ENCODE measurements at places on chromosomes 5 and 9.

DNA sequence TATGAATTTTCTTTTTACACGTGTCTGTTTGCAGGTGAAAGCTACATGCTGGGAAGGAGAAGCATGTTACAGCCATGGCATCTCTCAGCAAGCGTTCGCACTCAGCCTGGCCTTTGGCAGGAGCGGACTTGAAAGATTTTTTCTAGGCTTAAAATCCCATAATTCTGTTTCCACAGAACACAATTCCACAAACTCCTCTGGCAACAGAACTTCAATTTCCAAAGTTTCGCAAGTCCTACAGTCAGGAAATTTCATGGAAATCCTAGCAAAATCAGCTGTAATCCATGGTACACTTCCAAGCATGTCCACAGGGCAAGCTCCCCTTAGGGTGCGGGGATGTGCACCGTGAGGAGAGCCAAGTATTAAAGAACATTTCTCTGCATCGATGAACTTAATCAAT lies 35.9 kb downstream of the SUB1 start:
- DNase-seq: no peak

- DNase-seq: no peak
Measured at GRCh38 chr5:176731506-176732160, 78.7 kb upstream of the UNC5A start.

GRCh38 chr5:51399643-51400006 lies 16.4 kb downstream of the ISL1 start:
- DNase-seq: no peak

DNA sequence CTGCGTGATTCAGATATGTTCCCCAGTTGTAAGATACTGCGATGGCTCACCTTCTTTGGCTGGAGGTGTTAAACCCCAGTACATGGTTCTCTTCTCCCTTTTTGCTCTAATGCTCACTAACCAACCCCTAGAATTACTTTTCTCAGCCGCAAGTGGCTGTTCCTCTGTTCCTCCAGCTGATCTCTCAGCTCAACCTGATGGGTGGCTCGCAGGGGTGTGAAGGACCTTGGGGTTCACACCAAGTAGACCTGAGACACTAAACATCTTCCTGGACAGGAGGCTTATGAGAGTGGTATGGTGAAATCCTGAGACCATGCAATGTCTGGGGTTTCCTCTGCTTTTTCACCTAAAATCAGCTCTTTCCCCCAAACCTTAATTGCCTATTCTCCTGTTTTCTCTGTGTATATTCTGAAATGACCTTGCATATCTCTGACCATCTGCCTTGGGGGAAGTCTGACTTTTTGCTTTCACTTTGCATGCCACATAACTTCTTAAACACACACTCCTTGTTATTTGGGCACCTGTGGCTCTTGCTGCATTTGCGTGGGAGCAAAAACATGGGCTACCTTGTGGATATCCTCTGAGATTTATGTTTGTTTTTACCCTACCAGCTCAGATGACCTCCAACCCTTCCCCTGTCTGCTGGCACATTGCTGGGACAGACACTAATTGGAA lies 15.9 kb upstream of the IFNA14 start:
- DNase-seq: no peak

GRCh38 chr5:157348049-157348400 lies 82.1 kb downstream of the CYFIP2 start:
- DNase-seq: no peak

- no peak for DNase-seq
Measured at GRCh38 chr5:72518001-72518683, 10.9 kb upstream of the ZNF366 start.

DNA sequence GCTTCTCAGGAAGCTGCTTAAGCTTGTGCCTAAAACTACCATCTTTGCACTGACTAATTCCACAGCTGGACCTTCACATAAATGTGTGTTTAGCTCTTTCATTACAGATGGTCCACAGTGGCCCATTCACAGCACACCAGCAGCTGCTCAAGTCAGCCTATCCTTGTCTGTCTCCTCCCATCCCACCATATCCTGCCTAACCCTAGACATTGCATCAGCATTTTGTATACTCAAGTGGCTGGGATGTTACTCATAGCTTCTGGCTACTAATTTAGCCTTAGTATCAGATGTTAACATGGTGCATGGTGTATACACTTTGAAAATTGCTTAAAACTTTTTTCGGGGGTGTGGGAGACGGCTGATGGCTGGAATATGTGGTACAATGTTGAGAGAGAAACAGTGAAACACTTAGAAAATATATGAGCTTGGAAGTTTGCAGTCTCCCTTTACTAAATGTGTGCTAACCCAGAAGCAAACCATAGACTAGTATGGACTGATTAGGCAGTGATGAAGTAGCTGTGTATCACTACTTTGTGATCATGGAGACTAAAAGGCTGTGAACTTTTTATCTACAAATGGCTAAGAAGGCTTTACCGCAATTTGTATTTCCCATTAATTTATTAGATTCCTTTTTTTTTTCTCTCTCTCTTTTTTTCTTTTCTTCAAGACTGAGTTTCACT lies 83.1 kb downstream of the JMY start:
- peak; percentile 88 for DNase-seq

- peak; percentile 72 for DNase-seq
Measured at GRCh38 chr9:33225319-33226147, 14.4 kb upstream of the SPINK4 start.

GRCh38 chr9:89537166-89537565 lies 39.3 kb upstream of the SEMA4D start:
- no peak for DNase-seq

DNA sequence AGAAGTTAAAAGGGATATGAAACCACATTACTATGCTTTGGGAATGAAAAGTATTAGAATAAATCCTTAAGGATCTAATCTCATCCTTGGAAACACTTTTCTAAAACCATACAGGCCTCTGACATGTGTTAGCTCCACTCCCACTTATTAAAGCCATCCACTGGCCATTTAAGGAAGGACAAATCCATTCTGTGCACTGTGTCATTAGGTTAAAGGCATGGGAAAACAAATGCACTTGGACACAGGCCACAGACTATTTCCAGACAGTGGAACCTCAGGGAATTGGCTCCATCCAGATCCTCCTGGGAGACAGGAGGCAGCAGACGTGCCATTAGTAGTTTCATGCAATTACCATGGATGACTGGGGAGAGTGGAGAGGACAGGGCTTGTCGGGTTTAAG lies 454.9 kb downstream of the ENC1 start:
- DNase-seq: no peak

- DNase-seq: peak; percentile 77
Measured at GRCh38 chr5:1437226-1437829, 7.9 kb downstream of the SLC6A3 start.

DNA sequence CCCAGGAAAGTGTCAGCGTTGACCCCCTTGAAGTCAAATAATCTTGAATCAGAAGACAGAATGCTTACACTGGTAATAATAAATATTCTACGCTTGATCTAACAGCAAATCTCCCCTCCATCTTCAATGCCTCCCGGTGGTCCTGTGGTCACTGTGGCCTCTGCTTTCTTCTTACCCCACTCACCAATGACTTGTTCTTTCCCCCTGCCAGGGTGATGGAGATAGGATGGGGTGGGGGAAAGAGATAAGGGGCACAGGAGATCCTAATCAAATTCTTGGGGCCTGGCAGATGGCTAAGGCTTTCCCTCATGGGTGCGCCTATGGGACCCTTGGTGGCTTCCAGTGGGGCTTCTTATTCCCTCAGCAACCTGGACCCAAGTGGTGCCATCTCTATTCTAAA lies 152.6 kb upstream of the EGFLAM start:
- DNase-seq: no peak

- DNase-seq: no peak
Measured at GRCh38 chr9:16028548-16028947, 475.7 kb downstream of the CCDC171 start.

Measured in HT1080 (cell line).